AG09309 (cell line): ENCODE measurements at places on chromosomes 1 and 21.

- no peak for DNase-seq
Observed at GRCh38 chr1:246156847-246157246, 350.2 kb downstream of the SMYD3 start.

- no peak for DNase-seq
Observed at GRCh38 chr1:10189659-10190058, 20.7 kb upstream of the KIF1B start.

DNA sequence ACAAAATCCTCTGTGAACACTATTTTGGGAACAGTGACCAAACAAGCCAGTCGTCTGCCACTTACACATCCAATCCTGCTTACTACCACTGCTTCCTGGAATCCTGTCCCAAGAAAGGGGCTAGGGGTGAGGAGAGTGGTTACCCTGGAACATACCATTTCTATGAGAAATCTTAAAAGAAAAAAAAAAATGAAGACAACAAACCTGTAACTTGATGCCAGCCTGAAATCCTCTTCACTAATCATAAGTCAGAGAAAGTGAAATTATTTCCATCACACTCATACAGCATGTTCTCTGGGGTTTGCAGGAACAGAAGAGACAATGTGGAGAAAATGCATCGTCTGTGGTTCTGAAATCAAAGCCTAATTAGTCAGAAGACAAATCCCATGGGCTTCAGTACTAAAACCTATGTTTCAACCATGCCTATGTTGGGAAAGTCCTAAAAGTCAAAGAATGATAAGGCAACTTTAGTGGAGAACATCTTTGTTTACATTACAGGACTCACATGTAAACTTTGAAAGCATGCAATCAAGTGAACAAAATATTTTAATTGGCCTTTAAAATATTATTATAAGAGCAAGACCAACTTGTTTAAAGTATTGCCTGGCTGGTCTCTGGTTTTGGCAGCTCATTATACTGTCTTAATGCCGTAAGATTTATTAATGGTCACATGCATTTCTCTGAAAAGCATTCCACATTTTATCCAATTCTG lies 220.7 kb downstream of the LTN1 start:
- peak; percentile 76 for DNase-seq

DNA sequence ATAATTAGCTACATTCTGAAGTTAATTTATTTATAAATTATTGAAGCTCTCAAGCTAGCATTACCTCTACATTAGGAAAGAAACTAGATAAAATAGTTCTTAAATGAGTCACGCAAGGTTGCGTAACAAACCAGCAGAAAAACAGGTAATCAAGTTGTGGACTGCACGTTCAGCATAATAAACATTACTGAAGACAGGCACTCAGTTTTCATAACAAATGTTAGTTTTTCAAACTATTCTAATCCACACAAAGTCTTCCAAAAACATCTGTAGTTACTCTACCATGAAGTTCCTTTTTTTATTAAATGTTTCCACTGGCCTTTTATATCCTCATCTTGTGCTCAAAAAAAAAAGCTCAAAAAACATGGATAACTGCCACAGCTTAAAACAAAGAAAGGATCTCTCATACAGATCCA lies 1.3 kb downstream of the TOR1AIP2 start:
- DNase-seq: no peak

GRCh38 chr1:103129255-103129654 lies 20.9 kb upstream of the COL11A1 start:
- peak; percentile 88 for DNase-seq

- no peak for DNase-seq
Observed at GRCh38 chr1:185819798-185820197, 85.6 kb downstream of the HMCN1 start.

DNA sequence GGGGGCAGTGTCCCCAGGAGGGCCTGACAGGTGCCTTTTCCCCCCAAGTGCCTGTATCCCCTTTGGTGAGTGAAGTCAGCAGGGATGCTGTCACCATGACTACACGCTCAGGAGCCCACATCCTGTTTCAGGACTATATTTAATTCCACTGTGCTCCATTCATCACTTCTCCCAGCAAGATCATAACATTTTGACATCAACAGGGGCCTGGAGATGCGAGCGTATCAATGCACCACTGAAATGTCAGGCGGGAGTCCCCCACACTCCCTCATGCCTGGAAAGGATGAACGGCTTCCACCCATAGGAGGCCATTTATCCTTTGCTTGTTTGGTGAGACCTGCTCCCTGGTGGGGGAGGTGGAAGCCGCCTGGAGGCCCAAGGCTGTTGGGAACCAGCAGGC lies 119.1 kb downstream of the PTPRU start:
- DNase-seq: no peak

DNA sequence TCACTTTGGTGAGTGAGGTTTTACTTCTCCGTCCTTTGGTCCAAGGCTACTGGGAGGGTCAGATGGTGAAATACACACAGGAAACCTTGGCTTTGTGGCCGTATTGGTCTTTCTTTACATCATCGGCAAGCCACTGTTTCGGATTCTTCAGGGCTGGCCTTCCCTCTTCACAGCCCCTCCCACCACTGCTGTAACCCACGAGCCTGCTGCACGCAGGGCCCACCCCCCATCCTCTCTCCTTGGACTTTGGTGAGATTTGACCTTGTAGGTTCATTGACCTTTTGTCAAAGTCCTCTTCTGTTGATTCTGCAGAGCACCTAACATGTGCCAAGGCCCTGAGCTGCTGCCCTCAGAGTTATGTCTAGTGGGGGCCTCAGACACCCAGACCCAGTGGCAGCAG lies 328.6 kb downstream of the CAMTA1 start:
- DNase-seq: no peak

DNA sequence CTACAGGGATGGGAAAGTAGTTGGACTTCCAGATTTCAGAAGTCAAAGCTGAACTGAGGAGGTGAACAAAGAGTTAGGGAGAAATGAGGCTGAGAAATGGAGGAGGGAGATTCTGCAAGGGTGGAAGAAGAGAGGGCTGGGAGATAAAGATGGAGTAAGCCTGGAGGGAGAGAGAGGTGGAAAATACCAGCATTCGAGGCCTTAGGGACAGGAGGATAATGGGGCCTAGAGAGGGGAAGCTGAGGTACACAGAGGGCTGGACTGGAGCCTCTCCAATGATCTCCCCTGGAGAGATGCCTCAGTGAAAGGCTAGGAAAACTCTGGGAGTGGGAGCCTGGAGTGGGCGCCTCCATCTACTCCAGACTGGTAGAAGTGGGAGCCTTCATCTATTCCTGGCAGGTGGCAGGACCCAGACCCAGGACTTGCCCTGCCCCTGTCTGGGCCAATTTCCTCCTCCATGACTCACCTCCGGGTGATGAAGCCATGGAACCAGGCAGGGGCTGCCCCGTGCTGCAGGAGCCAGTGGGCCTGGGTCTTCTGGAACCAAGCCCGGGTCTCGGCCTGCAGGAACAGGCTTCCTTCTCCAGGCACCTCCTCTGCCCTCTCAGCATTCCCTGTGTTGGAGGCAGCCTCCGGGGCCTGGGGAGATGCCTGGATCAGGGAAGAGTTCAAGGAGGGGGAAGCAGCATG lies 1.9 kb downstream of the SH2D2A start:
- no peak for DNase-seq

GRCh38 chr21:33078907-33079582 lies 9.1 kb downstream of the OLIG1 start:
- DNase-seq: no peak

GRCh38 chr1:244089561-244089960 lies 38.5 kb downstream of the ZBTB18 start:
- no peak for DNase-seq

- DNase-seq: no peak
Observed at GRCh38 chr1:99768524-99769245, 2.2 kb upstream of the FRRS1 start.

DNA sequence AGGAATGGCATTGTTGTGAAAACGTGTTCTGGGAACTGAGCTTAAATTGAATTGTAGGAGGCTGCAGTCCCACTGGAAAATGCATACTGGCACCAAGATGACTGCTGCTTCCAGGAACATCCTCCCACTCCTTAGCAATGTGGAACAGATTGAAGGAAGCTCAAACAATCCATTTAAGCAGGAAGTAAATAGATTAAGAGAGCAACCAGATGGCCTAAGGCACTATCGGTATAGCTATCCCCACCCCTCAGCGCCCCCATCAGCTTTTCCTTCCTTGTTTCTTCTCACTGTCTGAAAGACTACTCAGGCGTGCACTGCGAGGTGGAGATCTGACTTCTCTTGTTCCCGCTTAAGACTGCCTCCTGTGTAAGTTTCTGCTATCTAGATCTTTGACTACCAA lies 4.0 kb upstream of the IFI16 start:
- no peak for DNase-seq

- no peak for DNase-seq
Observed at GRCh38 chr1:54384918-54385726, 21.1 kb downstream of the SSBP3 start.

GRCh38 chr1:158068918-158069317 lies 75.5 kb downstream of the KIRREL1 start:
- DNase-seq: no peak

DNA sequence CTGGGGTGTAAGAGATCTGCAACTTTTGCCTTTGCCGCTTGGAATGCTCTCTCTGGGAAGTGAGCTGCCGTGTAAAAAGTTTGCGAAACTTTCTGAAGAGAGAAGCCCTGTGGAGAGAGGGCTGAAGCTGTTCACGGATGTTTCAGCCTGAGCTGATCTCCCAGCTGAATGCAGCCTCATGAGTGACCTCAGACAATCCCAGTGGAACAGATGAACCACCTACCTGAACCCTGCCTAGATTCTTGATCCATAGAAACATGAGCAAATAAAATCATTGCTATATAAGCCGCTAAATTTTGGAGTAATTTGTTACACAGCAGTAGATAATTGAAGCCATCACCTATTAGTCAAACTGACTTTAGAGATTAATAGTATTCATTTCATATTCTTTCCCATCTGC lies 4.4 kb upstream of the ALG6 start:
- no peak for DNase-seq

GRCh38 chr1:111959436-111959835 lies 30.0 kb downstream of the KCND3 start:
- DNase-seq: no peak

GRCh38 chr1:107647012-107647411 lies 318.0 kb downstream of the VAV3 start:
- no peak for DNase-seq

GRCh38 chr1:33182401-33182841 lies 578 bp upstream of the TRIM62 start:
- DNase-seq: no peak

DNA sequence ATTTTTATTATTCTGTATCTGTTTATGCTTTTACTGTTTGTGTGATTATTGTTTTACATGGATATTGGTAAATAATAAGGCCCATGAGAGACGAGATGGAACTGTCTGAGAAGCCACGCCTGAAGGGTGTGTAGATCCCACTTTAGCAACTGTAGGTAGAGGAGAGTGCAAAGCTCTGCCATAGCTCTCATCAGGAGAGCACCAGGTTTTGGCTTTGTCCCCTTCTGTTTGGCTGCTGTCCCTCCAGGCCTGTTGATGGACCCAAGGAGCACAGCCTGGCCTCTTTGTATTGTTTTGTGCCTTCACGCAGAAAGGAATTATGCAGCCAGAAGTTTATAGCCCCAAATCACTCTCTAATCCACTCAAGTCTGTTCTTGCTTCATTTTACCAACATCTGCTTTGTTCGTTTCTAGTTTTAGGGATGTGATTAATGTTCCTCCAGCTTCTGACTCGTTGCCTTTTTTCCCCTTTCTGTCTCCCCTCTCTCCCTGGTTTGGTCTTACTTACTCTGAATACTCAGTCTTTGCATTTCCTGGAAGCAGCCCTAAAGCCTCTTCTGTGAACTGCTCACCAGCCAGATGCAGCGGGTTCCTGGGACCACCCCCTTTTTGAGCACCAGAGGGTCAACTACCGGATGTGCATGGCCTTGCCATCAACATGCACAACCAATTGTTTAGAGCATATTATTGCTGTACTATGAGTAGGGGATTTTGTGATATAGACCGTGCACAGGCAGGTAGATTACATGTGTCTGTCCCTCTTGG lies 127.3 kb downstream of the HHAT start:
- DNase-seq: no peak

DNA sequence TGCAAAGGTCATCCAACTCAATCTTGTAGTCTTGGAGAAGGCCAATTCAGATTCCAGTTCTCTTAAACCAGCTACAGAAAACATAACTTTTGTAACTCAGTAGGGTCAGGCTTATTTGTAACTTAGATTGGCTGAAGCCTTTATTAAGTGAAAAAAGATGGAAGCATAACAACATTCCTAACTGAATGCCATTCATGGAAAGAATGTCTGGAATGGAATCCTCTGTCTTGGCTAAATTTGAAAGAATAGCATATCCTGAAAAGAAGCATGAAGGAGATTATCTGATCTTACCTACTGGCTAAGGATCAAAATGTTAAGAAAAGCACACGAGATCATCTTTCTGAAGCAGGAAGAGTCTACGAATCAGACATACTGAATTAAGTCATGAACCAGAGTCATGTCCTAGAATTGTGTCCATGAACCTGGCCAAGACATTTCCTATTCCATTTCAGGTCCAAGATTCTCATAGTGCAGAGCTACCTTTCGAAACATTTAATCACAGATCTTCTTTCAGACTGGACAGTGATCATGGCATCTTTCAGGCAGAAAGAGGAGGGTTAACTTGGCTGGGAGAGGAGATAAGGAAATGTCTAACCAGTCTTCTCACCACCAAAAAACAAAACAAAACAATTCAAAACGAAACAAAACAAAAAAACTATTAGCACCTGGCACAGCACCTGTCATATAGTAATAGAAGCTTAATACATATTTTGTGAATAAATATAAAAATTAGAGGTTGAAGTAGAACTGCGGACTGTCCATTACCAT lies 75.6 kb downstream of the XCL2 start:
- no peak for DNase-seq

GRCh38 chr1:234614081-234614489 lies 4.1 kb upstream of the IRF2BP2 start:
- DNase-seq: no peak

- no peak for DNase-seq
Observed at GRCh38 chr1:109091078-109091838, 694 bp downstream of the TMEM167B start.

DNA sequence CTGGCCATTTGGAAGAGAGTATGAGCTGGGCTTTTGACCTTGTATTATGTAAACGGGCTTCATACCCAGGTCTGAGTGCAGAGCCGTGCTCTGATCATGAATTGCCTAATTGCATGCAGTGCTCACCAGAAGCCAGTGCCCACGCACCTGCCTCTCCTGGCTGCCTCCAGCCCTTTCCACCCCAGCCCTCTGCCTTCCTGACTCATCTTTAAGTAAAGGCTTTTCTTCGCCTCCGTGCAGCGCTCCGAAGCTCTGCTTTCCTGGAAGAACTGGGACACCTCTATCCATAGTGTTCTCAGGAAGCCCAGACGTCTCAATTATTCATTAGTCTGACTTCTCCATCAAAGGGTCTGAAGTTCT lies 413.7 kb downstream of the PTPRU start:
- no peak for DNase-seq

GRCh38 chr1:224168859-224169380 lies 14.1 kb upstream of the DEGS1 start:
- DNase-seq: no peak
